ENCODE measurements at places on chromosomes 3 and 15.

DNA sequence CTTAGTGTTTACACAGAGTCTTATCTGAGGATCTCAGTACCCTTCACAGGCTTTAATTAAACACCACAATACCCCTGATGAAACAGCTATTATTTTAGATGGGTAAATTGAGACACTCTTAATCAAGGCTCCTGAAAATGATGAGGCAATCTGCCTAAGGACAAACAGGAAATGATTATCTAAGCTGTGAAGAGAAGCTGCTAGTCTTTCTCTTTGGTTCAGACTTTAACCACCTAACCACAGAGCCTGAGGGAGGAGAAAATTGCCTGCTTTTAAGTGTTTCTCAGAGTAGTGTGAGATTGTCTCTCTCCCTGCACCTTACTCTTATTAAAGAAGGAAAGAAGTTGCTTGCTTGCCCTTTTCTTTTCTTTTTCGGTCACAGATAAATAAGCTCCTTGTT, 364.3 kb upstream of the ADAMTS9 start:
- no peak for DNase-seq

DNA sequence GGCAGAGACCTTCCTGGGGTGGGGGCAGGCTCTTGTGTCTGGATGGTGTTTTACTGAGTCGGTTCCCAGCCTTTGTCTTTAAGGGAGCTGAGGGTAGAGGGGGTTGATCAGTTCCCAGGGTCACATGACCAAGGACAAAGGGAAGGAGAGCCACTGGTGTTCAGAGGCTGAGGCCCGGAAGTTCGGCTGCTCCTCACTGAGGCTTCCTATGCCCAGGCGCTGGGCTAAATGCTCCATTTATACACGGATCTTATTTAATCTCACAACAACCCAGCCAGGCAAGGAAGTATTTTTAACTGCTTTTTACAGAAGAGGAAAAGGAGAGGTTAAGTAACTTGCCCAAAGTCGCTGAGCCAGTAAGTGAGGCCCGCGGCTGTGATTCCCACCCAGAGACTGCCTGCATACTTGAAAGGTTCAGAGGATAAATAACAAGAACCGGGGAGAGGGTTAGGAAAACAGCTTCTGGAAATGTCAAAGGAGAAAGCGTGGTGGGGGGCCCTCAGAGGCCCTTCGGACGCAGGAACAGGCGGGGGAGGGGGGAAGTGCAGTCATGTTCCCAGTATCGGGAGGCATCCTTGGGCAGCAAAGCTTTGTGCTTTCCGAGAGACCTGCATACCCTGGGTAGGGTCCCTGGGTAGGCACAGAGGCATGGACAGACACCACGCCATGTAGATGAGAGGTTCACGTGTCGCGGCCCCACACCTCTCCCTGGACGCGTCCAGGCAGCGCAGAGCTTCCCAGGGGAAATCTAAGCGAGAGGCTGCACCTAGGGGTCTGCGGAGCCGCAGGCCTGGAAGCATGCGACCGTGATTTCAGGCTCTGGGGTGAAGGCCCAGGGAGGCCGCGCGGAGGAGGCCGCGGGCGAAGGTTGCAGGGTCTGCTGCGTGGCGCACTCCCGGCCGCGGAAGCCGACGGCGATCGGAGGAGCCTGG, 21.3 kb downstream of the EPHB3 start:
- DNase-seq, result no peak

- no peak for DNase-seq
Measured at GRCh38 chr15:39084674-39085530, 496.0 kb upstream of the THBS1 start.

GRCh38 chr3:194750491-194750828, 64.8 kb downstream of the FAM43A start:
- peak; percentile 51 for DNase-seq

DNA sequence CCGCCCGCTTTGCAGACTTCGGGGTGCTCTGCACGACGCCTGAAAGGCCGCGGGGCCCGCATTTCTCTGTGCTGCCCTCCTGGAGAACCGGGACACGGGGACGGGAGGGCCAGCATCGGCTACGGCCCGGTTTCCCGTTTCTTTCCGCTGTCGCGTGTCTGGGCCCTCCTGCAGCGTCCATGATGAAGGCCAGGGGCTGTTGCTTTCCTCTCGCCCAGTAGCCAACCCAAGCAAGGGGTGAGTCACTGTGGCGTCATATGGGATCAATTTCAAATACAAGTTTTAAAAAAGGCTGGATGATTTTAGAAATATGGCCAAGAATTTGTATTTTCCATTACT, 435 bp downstream of the SLC35G2 start:
- peak; percentile 83 for DNase-seq

- DNase-seq, result peak; percentile 4
Measured at GRCh38 chr3:46483825-46484224, 14.0 kb upstream of the RTP3 start.

- DNase-seq, result peak; percentile 81
Measured at GRCh38 chr3:41794748-41795589, 166.9 kb downstream of the ULK4 start.

GRCh38 chr15:61983081-61983480, 77.2 kb downstream of the VPS13C start:
- no peak for DNase-seq

GRCh38 chr15:90981681-90982080, 12.7 kb downstream of the PRC1 start:
- DNase-seq, result no peak

- DNase-seq, result no peak
Measured at GRCh38 chr15:98195796-98196195, 235.3 kb downstream of the ARRDC4 start.

- DNase-seq, result no peak
Measured at GRCh38 chr3:114508976-114509375, 215.1 kb downstream of the TIGIT start.

- DNase-seq, result no peak
Measured at GRCh38 chr3:16295298-16295890, 30.4 kb downstream of the OXNAD1 start.

GRCh38 chr15:100307241-100308212, 34.2 kb downstream of the ADAMTS17 start:
- peak; percentile 97 for DNase-seq

DNA sequence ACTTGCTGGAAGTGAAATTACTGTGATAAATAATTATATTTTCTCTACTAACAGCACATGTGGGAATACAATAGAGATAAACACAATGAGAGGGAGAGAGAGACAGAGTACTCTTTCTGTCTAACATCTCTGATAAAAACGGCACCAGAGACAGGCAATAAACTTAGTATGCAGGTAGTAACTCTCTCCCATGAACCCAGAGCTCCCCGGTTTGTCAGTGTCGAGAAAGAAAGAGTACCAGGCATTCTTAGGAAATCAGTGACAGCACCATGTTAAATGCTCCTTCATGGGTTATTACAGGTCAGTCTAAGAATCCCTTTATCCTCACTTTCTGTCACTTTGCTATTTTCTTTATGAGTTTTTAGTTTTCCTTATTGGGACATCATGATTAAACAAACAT, 110.7 kb upstream of the EPHA3 start:
- DNase-seq, result peak; percentile 0

DNA sequence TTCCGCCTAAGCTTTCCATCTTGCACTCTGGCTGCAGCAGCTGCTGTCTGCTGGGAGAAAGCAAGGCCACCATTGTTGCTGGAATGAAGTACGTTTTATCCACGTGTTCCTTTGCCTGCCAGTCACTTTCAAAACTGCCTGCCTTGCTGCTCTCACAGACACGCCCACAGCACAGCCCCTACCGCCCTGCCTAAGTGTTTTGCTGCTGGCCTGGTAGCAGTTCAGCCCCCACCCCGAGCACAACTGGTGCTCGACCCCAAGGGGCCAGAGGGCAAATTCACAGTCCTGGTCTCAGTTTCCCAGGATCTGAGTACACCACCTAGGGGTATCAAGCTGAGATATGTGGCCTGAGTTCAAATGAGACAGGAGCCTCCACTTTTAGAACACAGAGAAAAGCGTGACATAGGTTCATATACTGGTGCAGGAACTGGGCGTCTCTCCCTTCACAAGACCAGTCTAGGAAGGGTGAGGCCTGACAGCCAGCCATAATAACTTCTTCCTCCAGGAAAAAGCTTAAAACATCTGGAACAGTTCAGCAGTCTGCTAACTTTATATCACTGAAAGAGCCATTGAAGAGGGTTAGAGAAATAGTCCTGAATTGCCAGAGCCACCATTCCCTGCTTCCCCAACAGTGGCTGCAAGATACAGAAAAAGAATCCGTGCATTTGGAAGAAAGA, 1012.3 kb downstream of the ZPLD1 start:
- no peak for DNase-seq

GRCh38 chr15:60208709-60209108, 189.1 kb downstream of the ANXA2 start:
- no peak for DNase-seq

DNA sequence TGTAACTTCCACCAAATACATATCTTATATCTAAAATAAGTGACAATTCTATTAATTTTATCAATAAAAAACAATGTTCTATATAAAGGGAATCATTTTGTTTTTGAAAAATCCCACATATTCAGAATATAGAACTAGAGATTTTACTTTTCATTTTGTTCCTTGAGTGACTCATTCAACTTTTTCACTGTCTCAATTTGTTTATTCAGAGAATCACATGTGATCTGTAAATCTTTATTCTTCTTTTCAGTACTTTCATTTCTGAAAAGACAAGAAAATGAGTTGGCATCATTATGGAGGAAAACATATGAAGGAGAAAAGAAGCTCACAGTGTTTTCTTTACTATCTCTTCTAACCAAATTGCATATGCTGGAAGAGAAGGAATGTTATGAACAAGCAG, 35.0 kb downstream of the CIP2A start:
- no peak for DNase-seq

- peak; percentile 38 for DNase-seq
Measured at GRCh38 chr15:75732809-75733451, 20.3 kb upstream of the CSPG4 start.

- no peak for DNase-seq
Measured at GRCh38 chr3:31777092-31777491, 204.0 kb downstream of the OSBPL10 start.

- no peak for DNase-seq
Measured at GRCh38 chr15:55186331-55186730, 10.4 kb downstream of the RSL24D1 start.
